Stimulated activated CD8-positive, alpha-beta memory T cell treated with anti-CD3 and anti-CD28 coated beads, Interleukin-7, amount 100 ng/mL, for 24 hours (primary cell): ENCODE measurements at places on chromosomes 13 and 19.

GRCh38 chr13:99433543-99434075, 67.7 kb upstream of the TM9SF2 start:
- DNase-seq = no peak

- DNase-seq = no peak
These were observed 23.5 kb downstream of the STARD13 start for GRCh38 chr13:33262062-33262487.

DNA sequence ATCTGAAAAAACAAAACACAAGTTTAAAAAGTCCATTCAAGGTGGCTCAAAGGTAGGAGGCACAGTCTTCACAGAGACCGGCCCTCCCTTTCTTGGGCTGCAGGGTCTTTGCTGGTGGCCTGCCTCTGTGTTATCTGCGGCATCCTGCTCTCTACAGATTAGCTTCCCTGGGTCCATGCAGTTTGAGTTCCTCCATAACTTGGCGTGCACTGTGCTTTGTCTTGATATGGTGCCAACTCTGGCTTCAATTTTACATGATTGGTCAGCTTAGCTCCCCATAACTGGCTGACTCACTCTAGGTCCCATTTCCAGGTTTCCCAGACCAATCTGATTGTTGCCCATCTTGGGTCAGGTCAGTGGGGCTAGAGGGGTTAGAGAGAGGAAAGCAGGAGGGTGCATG, 41.8 kb downstream of the TPT1 start:
- no peak for DNase-seq

DNA sequence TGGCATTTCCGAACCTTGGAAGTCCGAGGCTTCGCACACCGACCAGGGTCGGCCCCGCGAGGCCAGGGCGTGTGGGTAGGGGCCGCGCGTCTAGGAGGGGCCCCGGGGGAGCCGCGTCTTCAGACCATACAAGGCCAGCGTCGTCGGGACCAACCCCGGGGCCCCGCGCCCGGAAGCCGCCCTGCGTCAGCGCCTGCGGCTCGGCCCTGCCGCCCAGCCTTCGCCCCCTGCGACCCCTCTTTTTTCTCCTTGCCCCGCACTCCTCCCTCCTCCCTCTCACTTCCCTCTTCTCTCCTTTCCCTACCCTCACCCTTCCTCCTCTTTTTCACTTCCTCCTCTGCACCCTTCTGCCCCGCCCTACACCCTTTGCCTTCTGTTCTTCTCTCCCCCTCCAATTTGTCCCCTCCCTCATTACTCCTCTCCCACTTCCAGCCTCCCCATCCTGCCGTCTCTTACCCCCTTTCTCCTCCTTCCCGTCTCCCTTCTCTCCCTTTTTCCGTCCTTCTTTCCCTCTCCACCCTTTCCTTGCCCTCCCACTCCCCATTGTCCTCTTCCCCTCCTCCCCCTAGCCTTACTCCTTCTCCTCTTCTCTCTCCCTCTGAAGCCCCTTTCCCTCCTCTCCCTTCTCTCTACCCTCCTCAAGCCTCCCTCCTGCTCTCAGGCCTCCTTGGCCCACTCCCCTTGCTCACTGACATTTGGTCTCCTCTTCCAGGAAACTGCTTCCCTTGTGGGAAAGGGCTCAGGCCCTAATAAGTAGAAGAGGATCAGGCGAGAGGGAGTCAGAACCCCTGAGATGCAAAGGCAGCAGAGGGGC, 2.2 kb upstream of the PLEKHG2 start:
- no peak for DNase-seq

DNA sequence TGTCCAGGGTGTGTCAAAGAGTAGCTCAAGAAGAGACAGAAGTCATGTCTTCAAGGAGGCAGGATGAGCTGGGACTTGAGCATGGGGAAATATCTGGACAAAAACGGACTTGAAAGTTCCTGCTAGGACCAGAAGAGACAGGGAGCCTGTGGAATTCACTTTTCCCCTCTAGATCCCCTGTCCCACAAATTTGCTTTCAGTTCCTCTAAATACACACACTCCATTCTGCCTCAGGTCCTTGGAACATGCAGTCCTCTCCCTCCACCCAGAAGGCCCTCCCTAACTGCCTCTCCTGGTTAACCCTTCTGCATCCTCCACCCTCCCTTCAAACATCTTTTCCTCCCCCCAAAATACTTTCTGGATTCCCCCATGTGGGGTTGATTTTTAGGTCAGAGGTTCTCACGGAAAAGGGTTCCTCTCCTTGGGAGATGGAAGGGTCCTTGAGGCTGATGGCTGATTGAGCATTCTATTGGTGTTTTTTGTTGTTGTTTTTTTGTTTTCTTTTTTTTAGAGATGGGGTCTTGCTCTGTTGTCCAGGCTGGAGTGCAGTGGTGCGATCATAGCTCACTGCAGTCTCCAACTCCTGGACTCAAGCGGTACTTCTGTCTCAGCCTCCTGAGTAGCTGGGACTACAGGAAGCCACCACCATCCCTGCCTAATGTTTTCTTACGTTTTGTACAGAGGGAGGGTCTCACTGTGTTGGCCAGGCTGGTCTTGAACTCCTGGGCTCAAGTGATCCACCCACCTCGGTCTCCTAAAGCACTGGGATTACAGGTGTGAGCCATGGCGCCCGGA, 6.9 kb upstream of the RETN start:
- DNase-seq = no peak
